ENCODE measurements at places on chromosomes 3 and 15. TPM values are rescaled to one million over a fixed set of nuclear protein-coding genes. Genes with fewer than 3 reads are reported as not detected.
A peak's percentile ranks its signal among the peaks of the same experiment; 100 is the strongest.

Gene SOX2
- total RNA-seq: not detected

Gene P2RY1
- total RNA-seq: 0.55 TPM

Gene PLSCR5
- total RNA-seq: not detected

Gene CASR
- 0.08 TPM for total RNA-seq

Gene CLDN18
- total RNA-seq: 0.13 TPM

DNA sequence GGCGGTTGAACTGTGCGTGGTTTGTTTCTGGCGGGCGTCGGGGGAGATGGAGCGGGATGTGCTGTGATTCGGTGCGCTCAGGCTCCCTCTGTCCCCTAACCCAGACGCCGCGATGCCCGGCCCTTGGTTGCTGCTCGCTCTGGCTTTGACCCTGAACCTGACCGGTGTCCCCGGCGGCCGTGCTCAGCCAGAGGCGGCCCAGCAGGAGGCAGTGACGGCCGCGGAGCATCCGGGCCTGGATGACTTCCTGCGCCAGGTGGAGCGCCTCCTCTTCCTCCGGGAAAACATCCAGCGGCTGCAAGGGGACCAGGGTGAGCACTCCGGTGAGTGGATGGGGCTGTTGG lies 1.2 kb downstream of the TRH start:
- no peak for DNase-seq

DNA sequence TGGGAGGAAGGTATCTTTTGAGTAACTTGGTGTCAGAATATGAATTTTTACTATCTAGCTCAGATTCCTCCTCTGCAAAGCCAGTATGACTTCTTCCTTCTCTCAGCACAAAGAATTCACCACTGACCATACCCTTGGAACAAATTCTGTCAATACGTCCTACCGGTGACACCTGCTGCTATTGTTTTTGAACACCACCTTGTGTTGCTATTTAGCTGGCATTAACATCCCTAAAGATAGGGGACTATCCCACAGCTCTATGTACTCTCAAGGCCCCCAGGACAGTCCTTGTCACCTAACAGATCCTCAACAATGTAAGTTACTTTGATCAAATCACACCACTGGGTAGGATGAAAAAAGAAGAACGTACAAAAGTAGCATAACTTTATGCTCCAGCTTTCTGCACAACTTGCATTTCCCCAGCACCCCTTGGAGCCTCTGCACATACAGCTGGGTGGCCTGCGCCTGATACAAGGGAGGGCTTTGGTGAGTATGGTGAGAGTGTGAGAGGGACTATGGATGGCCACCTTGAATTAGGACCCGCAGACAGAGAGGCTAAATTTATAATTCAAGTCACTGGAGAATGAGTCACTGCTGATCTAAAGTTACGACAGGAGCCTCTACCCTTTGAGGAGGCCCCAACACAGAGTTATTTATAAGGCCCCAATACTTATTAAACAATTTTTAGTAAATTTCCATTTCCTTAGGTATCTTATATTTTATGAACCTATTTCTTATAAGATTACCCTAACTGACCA lies 2.3 kb upstream of the COLQ start:
- no peak for DNase-seq

DNA sequence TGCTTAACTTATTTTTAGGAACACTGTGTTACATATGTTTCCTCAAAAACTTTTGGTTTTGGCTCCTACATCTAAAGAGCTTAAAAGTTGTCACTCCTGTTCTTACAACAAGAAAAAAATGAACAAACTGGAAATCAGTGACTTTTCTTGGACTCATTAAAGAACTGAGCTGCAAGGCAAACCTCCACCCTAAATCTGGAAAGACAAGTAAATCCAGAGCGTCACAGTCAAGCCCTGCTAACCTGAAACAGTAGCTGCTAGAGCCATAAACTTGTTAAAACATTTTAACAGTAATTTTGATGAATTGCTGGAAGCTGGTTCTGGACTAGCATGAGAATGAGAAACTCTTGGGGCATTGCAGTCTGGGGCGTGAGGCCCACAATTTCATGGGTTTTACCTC lies 350.5 kb upstream of the COL8A1 start:
- no peak for DNase-seq

- DNase-seq: peak; percentile 41
These were observed 15.7 kb downstream of the KIF9 start for GRCh38 chr3:47266709-47267489.

DNA sequence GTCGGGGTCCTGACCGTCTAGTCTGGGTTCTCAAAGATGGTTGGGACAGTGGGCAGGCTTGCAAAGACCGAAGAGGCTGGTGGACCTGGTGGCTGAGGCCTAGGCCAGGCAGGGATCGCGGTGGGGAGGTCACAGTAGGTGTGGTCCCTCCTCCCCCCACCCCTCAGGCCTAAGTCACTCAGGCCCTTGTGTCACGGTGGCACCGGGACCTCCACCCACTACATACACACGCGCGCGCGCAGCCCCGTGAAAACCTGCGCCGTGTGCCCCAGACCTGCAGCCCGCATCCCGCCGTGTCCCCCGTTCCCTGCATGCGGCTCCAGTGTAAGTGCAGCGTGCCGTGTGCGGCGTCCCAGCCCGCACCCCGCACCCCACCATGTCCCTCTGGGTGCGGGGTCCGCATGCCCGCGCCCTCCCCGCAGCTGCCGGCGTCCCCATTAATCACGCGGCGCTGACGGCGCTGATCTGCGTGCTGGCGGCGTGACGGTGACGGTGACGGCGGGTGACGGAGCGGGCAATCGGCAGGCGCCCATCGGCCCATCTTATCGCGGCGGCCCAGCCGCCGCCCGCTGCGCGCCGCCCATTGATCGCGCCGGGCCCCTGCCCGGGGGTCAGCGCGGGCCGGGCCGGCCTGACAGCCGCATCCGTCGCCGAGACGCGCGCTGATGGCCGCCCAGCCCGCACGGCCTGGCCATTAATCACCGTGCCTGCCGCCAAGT lies 24.4 kb downstream of the SEC61A1 start:
- DNase-seq: peak; percentile 23

DNA sequence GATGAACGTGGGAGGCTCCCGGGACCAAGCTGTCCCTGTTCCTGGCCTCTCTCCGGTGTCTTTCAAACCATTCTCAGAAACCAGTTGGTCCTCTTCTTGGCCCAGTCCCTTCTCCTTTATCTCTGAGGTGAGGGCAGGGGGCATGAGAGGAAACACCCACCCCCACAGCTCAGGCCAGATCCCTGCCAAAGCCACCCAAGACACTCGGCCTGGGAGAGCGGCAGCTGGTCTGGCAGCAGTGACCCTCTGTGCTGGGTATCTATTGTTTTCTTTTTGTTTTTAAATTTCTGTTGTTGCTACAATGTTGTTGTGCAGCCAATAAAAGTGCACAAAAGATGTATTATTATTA lies 27.3 kb downstream of the ACSBG1 start:
- DNase-seq: no peak

DNA sequence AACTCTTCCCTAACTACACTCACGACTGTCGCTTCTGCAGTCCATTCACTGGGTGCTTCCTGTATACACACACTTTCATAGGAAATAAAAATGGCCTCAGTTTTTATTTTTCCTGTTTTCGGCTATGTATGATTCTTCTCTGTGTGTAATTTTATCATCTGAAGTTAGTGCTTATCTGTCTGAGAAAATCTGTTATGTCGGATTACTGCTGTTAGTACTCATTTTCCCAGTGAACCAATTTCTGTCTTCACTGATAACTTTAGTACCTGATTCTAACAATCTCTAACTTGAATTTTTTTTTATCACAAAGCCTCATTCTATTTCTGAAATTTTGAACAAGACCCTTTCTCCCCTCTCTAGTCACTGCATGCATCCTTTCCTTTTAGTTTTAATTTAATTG lies 20.9 kb downstream of the RAB5A start:
- DNase-seq: no peak

DNA sequence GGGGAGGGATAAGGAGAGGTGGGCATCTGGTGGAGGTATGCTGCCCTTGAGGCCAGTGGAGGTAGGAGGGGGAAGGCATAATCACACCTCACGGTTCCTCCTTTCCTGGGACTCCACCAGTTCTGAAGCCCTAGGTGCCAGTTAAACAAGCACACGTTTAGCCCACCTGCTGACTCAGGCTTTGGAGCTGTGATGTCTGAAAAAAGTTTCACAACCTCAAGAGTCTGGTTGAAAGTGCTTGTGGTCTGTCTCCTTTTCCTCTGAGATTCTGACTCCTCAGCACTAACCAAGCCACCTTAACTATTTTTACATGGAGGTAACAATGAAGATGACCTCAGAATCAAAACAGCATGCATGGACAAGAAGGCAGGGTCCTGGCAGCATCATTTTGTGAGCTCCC lies 23.0 kb downstream of the HPS3 start:
- DNase-seq: no peak

GRCh38 chr15:88932271-88932874 lies 19.2 kb upstream of the MFGE8 start:
- no peak for DNase-seq

GRCh38 chr3:160449636-160450598 lies at the start of gene TRIM59:
Gene TRIM59, minus strand, starts transcription at chr3:160449786. Its CDS starts 10,603 bp downstream, at chr3:160439183.
- peak; percentile 94 for DNase-seq

- no peak for DNase-seq
These were observed 455.4 kb downstream of the RAP2B start for GRCh38 chr3:153617463-153617862.

GRCh38 chr15:63502137-63502766 lies 2.1 kb upstream of the USP3 start:
- DNase-seq: no peak

- no peak for DNase-seq
These were observed 768.5 kb upstream of the CFAP20DC start for GRCh38 chr3:59818033-59818918.

GRCh38 chr3:45659661-45660566 lies 29.3 kb upstream of the SACM1L start:
- DNase-seq: peak; percentile 32

DNA sequence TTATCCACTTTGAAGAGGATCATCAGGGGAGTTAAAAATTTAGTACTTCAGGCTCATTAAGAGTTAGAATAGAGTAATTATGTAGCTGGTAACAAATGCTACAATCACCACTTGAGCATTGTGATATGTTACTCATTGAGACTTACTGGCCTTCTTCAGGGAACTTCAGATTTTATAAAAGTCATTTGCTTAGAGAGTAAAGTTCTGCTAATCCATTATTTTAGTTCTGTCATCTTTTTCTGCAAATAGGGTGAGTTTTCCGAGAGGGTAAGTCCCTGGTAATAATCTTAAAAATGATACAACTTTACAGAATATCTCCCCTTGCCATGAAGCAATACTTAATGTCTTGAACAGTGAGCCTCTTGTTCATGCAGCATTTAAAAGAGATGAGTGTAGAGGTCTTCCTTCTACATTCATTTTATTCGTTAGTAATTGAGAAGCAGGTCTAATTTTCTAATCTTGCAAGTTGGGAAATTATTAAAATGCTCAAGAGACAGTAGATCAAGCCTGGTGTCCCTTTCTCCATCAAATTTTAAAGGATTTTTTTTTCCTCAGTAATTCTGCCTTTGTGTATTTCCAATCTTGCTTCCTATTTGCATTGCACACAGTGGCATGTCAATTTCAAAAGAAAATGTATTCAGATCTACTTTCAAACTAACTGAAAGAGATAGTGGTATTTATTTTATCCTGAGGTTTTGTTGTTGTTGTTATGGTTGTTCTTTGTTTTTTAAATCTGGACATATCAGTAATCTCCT lies 52.6 kb downstream of the MBNL1 start:
- no peak for DNase-seq

GRCh38 chr15:66080717-66081398 lies 172.7 kb downstream of the MEGF11 start:
- DNase-seq: no peak

DNA sequence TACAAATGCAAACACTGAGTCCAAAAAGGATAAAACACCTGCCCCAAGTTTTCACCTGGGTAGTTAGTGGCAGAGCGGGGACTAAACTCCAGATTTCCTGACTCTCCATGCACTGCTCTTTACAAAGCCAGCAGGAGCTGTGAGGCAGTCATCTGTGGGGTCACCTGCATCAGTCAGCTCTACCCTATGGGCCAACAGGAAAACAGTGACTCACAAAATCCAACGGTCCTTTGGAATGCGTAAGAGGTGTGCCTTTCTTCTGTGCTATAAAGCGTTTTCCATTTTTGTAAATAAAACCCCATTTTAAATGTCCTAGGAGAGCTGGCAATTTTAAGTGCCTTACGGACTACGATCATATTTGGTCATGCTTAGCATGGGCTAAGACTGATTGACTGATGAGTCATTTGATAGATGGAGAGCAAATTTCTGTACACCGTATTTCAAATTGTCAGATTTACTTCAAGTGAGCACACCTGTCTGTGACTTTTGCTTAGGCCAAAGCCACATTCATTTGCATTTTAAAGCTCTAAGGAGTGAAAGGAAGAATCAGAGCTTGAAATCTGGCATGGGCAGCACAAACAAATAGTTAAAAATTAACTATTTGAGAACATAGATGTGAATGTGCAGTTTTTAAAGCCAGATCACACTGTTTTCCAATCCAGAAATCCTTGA lies 4.4 kb upstream of the COL8A1 start:
- no peak for DNase-seq

GRCh38 chr3:173857154-173857553 lies 459.6 kb downstream of the NLGN1 start:
- DNase-seq: no peak

DNA sequence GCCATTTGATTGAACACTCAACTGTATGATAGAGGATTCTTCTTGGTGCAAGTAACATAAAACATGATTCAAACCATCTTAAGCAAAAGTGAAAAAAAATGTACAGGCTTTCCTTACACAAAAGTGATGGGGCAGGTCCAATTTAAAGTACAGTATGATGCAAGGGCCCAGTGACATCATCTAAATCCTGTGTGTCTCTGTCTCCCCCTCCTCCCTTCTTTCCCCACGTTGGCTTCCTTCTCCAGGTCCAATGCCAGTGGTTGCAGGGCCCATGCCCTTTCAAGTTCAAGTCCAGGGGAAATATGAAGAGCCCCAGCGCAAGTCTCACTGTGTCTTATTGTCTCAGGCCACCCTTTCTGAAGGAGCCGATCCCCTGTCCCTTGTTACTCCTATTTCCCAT lies 332.3 kb downstream of the SHQ1 start:
- DNase-seq: no peak

DNA sequence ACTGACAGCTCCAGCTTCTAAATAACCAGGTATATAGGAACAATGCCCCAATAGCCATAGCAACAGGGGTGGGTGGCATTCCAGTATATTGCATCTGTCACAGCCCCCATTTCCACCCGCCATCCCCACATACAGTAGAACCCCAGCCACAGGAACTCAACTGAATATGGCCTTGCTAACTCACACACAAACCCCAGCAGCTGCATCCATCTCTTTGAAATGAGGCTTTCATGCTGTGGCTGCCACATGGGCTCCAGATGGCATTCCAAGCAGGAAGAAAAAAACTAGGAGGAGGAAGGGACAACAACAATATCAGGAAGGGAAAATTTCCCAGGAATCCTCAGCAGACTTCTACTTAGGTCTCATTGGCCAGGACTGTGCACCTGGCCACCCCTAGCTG lies 54.6 kb downstream of the CCR3 start:
- DNase-seq: no peak

All from activated T-cell treated with anti-CD3 and anti-CD28 coated beads, Interleukin-2, amount 50 U/mL, for 4 hours (primary cell).